Activated T-cell treated with anti-CD3 and anti-CD28 coated beads, Interleukin-2, amount 50 U/mL, for 24 hours (primary cell): ENCODE measurements at places on chromosomes 12 and 14.

- H3K27ac ChIP-seq = no peak overlapping the region
- H3K27me3 ChIP-seq = peaks cover 9% of the 10 kb centered on the region
- H3K4me1 ChIP-seq = peaks cover 3% of the 10 kb centered on the region
- DNase-seq = no peak
- H3K36me3 ChIP-seq = no peaks in the 10 kb centered on the region
- no peak overlapping the region for H3K4me3 ChIP-seq
Measured at GRCh38 chr14:21054123-21054767, 3.4 kb upstream of the RNASE8 start.

DNA sequence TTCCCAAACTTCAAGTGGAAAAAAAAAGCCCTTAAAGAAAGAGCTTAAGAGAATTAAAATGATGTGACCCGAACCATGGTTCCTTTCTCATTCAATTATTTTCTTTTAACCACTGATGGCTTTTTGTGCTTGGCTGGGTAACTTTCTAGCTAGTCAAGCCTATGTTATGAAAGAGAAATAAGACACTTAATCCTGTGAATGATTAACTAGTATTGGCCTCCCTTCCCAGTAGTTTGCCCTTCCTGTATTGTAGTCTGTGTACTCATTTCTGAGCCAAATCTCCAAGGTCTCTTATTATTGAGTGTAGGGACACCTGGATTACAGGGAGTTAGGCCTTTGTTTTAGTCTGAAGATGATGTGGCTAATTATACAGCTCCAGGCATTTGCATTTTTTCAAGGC lies 353.0 kb downstream of the RAD51B start:
- DNase-seq = no peak
- H3K36me3 ChIP-seq = no peaks in the 10 kb centered on the region
- no peaks in the 10 kb centered on the region for H3K27me3 ChIP-seq
- no peak overlapping the region for H3K27ac ChIP-seq
- H3K4me3 ChIP-seq = no peak overlapping the region

DNA sequence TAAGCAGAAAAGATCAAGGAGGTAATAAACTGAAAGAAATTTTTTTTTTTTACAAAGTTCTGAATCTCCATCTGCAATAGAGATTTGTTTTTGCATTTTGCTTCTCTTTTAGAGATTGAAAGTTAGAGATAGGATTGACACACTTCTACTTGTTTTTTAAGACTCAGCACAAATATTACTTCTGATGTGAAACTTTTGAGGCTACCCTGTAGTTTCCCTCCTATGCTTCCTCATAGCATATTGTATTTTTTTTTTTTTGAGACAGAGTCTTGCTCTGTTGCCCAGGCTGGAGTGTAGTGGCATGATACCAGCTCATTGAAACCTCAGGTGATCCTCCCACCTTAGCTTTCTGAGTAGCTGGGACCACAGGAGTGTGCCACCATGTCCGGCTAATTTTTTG lies 32.1 kb upstream of the SGPP1 start:
- H3K4me1 ChIP-seq = peaks cover 10% of the 10 kb centered on the region
- DNase-seq = no peak
- no peak overlapping the region for H3K4me3 ChIP-seq

GRCh38 chr14:56720703-56721460 lies 89.4 kb downstream of the OTX2 start:
- no peaks in the 10 kb centered on the region for H3K36me3 ChIP-seq
- H3K4me1 ChIP-seq = no peaks in the 10 kb centered on the region
- no peak overlapping the region for H3K27ac ChIP-seq
- no peak overlapping the region for H3K4me3 ChIP-seq
- DNase-seq = no peak

DNA sequence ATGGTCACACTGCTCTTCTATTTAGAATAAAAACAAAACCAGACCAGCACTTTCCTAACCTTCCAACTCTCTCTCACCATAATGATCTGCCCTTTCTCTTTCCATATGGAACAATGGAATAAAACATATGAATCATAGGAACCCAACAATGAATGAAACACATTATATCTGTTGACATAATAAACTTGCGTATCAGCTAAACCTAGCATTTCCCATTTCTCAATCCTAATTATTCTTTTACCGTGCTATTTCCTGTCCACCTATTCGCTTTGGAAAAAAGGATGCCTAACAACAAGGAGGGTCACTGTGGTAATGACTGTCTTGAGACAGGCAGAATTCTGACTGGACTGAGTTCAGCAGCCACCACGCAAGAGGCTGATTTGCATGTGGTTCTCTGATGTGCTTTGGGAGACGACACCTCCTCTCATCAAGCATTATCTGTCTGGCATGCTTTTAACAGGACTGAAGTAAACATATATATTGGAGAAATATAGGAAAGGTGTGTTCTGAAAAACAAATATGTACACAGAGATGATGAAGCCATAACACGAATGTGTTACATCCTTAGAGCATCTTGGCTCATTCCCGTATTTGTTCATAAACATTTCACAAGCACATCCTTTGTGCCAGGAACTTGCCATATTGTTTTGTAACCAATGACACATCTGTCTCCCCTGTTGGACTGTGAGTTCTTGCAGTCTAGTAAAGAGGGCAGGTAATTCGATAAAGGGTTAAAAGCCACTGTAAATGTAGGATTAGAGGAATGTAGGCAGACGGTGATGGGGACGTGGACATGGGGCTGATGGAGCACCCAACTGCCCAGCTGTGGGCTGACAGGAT lies 87.7 kb downstream of the PTPRB start:
- H3K4me3 ChIP-seq = no peak overlapping the region
- no peak overlapping the region for H3K27ac ChIP-seq
- H3K27me3 ChIP-seq = peaks cover 16% of the 10 kb centered on the region
- H3K36me3 ChIP-seq = no peaks in the 10 kb centered on the region
- no peaks in the 10 kb centered on the region for H3K4me1 ChIP-seq

- no peaks in the 10 kb centered on the region for H3K4me1 ChIP-seq
- H3K27ac ChIP-seq = no peak overlapping the region
- no peak for DNase-seq
- H3K4me3 ChIP-seq = no peak overlapping the region
- peaks cover 6% of the 10 kb centered on the region for H3K27me3 ChIP-seq
Measured at GRCh38 chr12:100752841-100753240, 41.7 kb upstream of the ANO4 start.

GRCh38 chr12:1914114-1914911 lies 4.1 kb downstream of the CACNA2D4 start:
- H3K27me3 ChIP-seq = peaks cover 8% of the 10 kb centered on the region
- H3K36me3 ChIP-seq = no peaks in the 10 kb centered on the region
- no peak overlapping the region for H3K27ac ChIP-seq
- peak; percentile 20 for DNase-seq
- H3K4me3 ChIP-seq = no peak overlapping the region
- peaks cover 18% of the 10 kb centered on the region for H3K4me1 ChIP-seq

DNA sequence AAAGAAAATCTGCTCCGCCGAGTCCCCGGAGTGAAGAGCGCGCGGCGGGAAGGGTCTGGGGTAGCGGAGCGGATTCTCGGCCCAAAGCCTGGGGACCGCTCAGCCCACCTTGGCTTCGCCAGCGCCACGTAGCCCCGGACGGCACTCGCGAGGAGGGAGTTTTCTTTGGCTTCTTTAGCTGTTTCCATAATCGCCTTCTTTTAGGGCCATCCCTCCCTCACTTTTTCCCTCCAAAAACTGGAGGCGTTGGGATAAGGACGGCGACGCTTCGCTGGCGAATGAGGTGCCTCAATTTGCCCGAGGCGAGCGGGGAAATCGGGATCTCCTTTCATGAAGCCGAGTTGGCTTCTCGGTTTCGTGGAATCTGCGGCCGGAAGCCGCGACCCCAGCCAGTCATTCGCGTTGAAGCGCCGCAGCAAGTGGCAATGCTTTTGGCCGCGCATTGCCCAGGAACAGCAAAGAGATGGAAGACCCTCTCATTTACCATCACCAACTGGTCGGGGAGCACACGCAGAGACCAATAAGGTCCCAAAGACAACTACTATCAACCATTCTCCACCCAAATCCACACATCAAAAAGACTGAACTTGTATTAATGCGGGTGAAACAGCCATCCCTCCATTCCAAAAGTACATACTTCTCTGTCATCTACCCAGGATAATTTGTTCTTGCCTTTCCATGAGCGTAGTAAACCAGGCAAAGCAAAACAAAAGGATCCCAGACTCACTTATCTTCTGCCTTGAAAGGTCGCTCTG lies 8.4 kb upstream of the SIX1 start:
- peak overlapping the region; percentile 80 for H3K4me3 ChIP-seq
- peaks cover 44% of the 10 kb centered on the region for H3K4me1 ChIP-seq
- DNase-seq = no peak
- H3K36me3 ChIP-seq = no peaks in the 10 kb centered on the region

- peak overlapping the region; percentile 87 for H3K27ac ChIP-seq
- peaks cover 58% of the 10 kb centered on the region for H3K4me1 ChIP-seq
Measured at GRCh38 chr12:10557766-10558165, 52.1 kb downstream of the EIF2S3B start.

GRCh38 chr12:19800884-19801283 lies 361.6 kb downstream of the AEBP2 start:
- peaks cover 2% of the 10 kb centered on the region for H3K36me3 ChIP-seq
- DNase-seq = no peak
- H3K27me3 ChIP-seq = no peaks in the 10 kb centered on the region

- peaks cover 17% of the 10 kb centered on the region for H3K27me3 ChIP-seq
- no peak overlapping the region for H3K27ac ChIP-seq
- H3K4me3 ChIP-seq = no peak overlapping the region
- H3K36me3 ChIP-seq = no peaks in the 10 kb centered on the region
Measured at GRCh38 chr12:31491841-31492598, 98.9 kb downstream of the DENND5B start.

GRCh38 chr12:126747530-126748149 lies 1519.3 kb upstream of the TMEM132C start:
- H3K4me3 ChIP-seq = no peak overlapping the region
- H3K4me1 ChIP-seq = no peaks in the 10 kb centered on the region
- no peaks in the 10 kb centered on the region for H3K27me3 ChIP-seq
- H3K27ac ChIP-seq = no peak overlapping the region

GRCh38 chr12:112238441-112238840 lies 113.1 kb downstream of the TRAFD1 start:
- H3K36me3 ChIP-seq = peaks cover 87% of the 10 kb centered on the region
- no peaks in the 10 kb centered on the region for H3K27me3 ChIP-seq
- no peak for DNase-seq
- H3K27ac ChIP-seq = no peak overlapping the region
- no peaks in the 10 kb centered on the region for H3K4me1 ChIP-seq
- no peak overlapping the region for H3K4me3 ChIP-seq

DNA sequence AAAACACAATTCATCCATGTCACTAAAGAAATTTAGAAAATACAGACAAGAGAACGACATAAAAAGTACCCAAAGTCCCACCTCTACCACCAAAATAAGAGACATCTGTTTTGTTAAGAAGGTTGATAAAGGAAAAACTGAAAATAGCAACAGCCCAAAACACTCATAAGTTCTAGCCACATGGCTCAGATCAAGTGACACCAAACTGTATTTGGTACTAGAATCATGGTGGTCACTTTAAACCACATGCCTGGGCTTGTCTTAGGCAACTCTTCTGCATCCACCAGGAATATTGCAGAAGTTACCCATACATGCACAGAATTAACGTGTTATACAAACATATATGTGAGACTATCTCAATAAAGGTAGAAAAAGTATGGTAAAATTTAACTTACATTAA lies 78.2 kb upstream of the GTF2A1 start:
- no peak for DNase-seq
- no peak overlapping the region for H3K27ac ChIP-seq
- peaks cover 3% of the 10 kb centered on the region for H3K27me3 ChIP-seq
- no peaks in the 10 kb centered on the region for H3K36me3 ChIP-seq
- no peak overlapping the region for H3K4me3 ChIP-seq

- H3K27me3 ChIP-seq = peaks cover 23% of the 10 kb centered on the region
- no peak overlapping the region for H3K27ac ChIP-seq
- DNase-seq = no peak
Measured at GRCh38 chr14:24927809-24928208, 122.1 kb downstream of the STXBP6 start.

DNA sequence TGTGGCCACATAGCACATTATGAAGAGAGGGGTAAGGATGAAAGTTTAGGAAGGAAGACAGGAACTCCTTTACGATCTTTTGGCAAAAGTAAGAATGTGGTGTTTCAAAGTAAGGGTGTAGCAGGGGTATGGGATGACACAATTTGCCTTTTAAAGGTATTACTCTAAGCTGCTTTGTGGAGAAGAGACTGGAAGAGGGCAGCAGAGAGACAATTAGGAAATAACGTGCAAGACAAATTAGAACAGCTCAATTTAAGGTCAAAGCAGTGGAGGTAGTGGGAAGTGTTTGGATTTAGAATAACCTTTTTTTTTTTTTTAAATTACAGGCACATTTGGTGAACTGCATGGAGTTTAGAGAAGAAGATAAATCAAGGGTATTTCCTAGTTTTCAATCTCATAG lies 342.6 kb downstream of the NOVA1 start:
- H3K27me3 ChIP-seq = no peaks in the 10 kb centered on the region
- no peak for DNase-seq
- no peak overlapping the region for H3K4me3 ChIP-seq
- H3K27ac ChIP-seq = no peak overlapping the region

- DNase-seq = no peak
- no peaks in the 10 kb centered on the region for H3K27me3 ChIP-seq
- H3K4me1 ChIP-seq = no peaks in the 10 kb centered on the region
- H3K36me3 ChIP-seq = no peaks in the 10 kb centered on the region
Measured at GRCh38 chr12:85642808-85643207, 193.4 kb downstream of the RASSF9 start.

- no peaks in the 10 kb centered on the region for H3K27me3 ChIP-seq
- no peak for DNase-seq
- no peak overlapping the region for H3K27ac ChIP-seq
- H3K4me1 ChIP-seq = no peaks in the 10 kb centered on the region
- no peaks in the 10 kb centered on the region for H3K36me3 ChIP-seq
Measured at GRCh38 chr12:72612171-72612570, 340.0 kb downstream of the TRHDE start.

- no peaks in the 10 kb centered on the region for H3K27me3 ChIP-seq
- peak overlapping the region; percentile 96 for H3K27ac ChIP-seq
- H3K4me3 ChIP-seq = peak overlapping the region; percentile 97
- H3K36me3 ChIP-seq = peaks cover 53% of the 10 kb centered on the region
Measured at GRCh38 chr12:95004610-95005009, 1.1 kb upstream of the NDUFA12 start.

GRCh38 chr14:104462651-104463630 lies 116.6 kb upstream of the C14orf180 start:
- H3K4me3 ChIP-seq = no peak overlapping the region
- no peak for DNase-seq
- no peaks in the 10 kb centered on the region for H3K4me1 ChIP-seq
- no peak overlapping the region for H3K27ac ChIP-seq
- no peaks in the 10 kb centered on the region for H3K36me3 ChIP-seq

GRCh38 chr14:99854831-99855230 lies 61.6 kb downstream of the EML1 start:
- DNase-seq = no peak
- H3K36me3 ChIP-seq = no peaks in the 10 kb centered on the region
- H3K4me3 ChIP-seq = no peak overlapping the region
